Gastroesophageal sphincter (tissue), 4 donors: ENCODE measurements at places on chromosomes 1 and 21. TPM values are rescaled to one million over a fixed set of nuclear protein-coding genes. Genes with fewer than 3 reads are reported as not detected.

GRCh38 chr1:62912028-62912638, 128.2 kb downstream of the ATG4C start:
- ATAC-seq, result no peak

DNA sequence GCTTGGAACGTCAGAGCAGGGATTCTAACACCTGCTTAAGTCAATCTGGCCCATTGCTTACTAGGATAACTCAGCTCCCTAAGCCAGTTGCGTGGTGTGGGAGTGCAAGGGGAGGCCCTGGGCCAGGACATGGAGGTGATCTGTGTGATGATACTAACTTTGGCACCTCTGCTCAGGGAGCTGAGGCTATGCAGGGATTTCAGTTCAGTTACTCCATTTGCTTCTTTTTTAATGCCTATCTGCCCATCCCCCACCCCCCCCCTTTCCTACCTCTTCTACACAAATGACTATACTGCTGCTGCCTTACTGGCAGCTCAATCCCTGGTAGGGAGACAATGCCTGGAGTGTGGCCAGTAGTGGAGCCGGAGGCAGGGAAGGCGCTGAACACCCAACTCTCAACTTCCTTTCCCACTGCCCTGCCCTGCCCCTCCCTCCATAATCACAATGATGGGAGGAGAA, 19.5 kb downstream of the INKA2 start:
- ATAC-seq, result peak; percentile 54

DNA sequence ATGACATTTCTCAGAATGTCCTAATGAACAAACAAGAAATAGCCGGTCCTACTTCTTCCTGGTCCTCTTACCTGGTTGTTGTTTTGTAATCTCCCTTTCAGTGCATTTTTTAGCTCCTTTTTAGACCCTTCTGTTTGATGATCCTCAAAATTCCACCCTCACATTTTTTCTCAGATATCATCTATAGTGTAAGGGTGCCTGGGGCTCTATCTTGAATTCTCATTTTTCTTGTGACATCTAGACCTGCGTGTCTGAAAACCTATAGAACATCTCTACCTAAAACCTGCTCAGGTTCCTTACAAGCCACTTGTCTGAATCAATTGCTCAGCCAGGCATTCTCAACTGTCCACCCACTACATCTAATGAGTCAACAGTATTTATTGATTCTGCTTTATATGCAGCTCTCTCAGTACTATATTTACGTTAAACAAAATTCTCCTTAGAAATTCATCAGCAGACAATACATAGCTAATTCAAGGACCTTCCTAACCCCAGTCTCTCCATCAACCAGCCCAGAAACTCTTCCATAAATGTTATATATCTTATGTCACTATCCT, 36.5 kb upstream of the USH2A start:
- no peak for ATAC-seq

DNA sequence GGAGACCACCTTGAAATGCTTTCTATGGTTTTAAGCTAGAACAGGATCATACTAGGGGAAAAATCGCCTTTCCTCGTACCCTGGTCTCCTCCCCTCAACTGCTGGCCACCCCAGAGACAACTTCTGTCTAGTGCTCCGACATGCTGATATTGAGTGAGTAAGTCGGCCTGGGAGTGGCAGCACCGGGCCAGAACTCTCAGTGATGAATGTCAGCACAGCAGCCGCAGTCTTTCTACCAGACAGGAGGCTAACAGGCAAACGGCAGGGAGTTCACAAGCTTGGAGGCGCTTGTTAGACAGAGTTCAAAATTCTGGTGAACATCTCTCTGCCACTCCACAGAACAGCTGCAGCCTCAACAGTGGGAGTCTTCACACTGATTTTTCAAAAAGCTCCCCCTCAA, 716.9 kb downstream of the ADGRL2 start:
- peak; percentile 60 for ATAC-seq

- no peak for ATAC-seq
Measured at GRCh38 chr1:160808289-160808688, 12.3 kb downstream of the LY9 start.

- ATAC-seq, result no peak
Measured at GRCh38 chr1:163912170-163912884, 590.6 kb downstream of the NUF2 start.

DNA sequence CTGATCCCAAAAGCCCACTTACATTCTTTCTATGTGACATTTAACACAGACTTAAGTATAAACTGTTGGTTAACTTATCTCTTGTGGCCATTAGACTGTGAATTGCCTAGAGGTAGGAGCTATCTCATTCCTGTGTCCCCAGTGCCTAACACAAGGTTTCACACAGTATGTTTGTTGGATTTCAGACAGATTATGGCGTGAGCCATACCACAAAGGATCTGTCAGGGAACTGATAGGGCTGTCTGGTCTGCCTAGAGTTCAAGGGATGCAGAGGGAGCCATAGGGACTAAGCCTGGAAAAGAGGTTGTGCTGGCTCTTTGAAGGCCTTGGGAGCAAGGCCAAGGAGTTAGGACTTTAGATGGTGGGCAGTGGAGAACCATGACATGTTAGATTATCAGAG, 40.0 kb downstream of the MEF2D start:
- ATAC-seq, result no peak

DNA sequence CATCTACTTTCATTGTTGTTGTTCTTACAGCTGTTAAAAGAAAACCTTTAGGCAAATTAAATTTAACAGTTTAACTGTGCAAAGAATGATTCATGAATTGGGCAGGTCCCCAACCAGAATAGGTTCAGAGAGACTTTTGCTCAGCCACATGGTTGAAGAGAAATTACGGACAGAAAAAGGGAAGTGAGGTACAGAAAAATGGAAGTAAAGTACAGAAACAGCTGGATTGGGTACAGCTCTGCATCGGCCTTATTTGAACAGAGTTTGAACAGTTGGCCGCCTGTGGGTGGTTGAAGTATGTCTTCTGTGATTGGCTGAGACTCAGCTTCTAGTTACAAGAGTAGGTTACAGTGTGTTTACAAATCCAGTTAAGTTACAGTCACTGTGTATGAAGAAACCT, 210.1 kb downstream of the FGGY start:
- ATAC-seq, result peak; percentile 65

- no peak for ATAC-seq
Measured at GRCh38 chr1:62022382-62022983, 172.2 kb upstream of the L1TD1 start.

SPATA45 gene
- total RNA-seq, result not detected

DNA sequence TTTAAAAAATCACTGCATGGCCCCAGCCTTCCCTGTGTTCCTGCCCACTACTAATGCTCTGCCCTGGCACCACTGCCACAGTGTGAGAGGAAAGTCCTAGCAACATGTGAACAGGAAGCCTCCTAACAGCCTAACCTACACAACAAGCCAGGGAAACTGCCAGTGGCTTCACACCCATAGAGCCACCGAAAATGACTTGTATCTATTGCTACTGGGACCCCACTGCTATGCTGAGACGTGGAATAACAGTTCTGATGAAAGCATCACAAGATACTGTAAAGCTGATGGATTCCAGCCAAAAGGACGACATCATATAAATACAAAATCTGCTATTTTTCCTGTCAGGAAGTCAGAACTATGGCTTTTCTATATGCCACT, 74.9 kb downstream of the JAK1 start:
- no peak for ATAC-seq
